Activated naive CD8-positive, alpha-beta T cell treated with anti-CD3 and anti-CD28 coated beads, Interleukin-2, amount 10 ng/mL, durations not matched to agents 7 days and 5 days (primary cell): ENCODE measurements at places on chromosomes 12 and 14. TPM values are rescaled to one million over a fixed set of nuclear protein-coding genes. Genes with fewer than 3 reads are reported as not detected.

Gene PPP1R1A
- not detected for total RNA-seq

- peaks cover 7% of the 10 kb centered on the region for H3K36me3 ChIP-seq
- H3K27me3 ChIP-seq = peaks cover 32% of the 10 kb centered on the region
- no peak overlapping the region for H3K27ac ChIP-seq
Observed at GRCh38 chr14:34003082-34003668, 52.3 kb upstream of the EGLN3 start.

GRCh38 chr12:1622406-1622805 is 6.6 kb upstream of the WNT5B start:
- H3K27ac ChIP-seq = no peak overlapping the region
- H3K4me3 ChIP-seq = no peak overlapping the region
- peaks cover 20% of the 10 kb centered on the region for H3K27me3 ChIP-seq
- H3K36me3 ChIP-seq = no peaks in the 10 kb centered on the region

GRCh38 chr12:105559310-105559709 is 228.8 kb downstream of the C12orf75 start:
- no peak for DNase-seq
- H3K27me3 ChIP-seq = peaks cover 6% of the 10 kb centered on the region
- no peak overlapping the region for H3K27ac ChIP-seq
- H3K36me3 ChIP-seq = no peaks in the 10 kb centered on the region

Gene PRH2
- not detected for total RNA-seq

DNA sequence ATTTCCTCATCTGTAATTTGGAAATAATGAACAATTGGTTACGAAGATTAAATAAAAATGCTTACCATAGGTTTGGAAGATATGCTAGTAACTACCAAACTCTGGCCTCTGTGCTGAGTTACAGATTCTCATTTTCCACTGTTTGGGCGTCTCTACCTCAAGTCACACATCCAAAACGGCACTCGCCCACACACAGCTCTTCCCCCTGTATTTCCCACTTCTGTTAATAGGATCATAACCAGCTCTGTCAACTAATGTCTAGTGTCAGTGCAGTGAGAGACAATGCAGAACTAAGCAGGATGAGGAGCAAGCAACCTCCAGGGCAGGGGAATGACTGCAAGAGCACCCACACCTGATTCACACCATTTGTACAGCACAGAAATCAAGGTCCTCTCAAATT is 10.9 kb upstream of the SYCP3 start:
- H3K36me3 ChIP-seq = peaks cover 18% of the 10 kb centered on the region
- DNase-seq = no peak
- peaks cover 1% of the 10 kb centered on the region for H3K4me1 ChIP-seq
- no peak overlapping the region for H3K27ac ChIP-seq
- no peaks in the 10 kb centered on the region for H3K27me3 ChIP-seq

GRCh38 chr14:31124197-31124596 is 83.4 kb downstream of the HECTD1 start:
- H3K27me3 ChIP-seq = no peaks in the 10 kb centered on the region
- H3K27ac ChIP-seq = peak overlapping the region; percentile 83
- peak overlapping the region; percentile 64 for H3K4me3 ChIP-seq
- DNase-seq = no peak
- H3K4me1 ChIP-seq = peaks cover 28% of the 10 kb centered on the region

- no peak overlapping the region for H3K27ac ChIP-seq
- peaks cover 26% of the 10 kb centered on the region for H3K4me1 ChIP-seq
Observed at GRCh38 chr14:101600891-101601605, 39.8 kb downstream of the DIO3 start.

Gene COL2A1
- total RNA-seq = not detected

DNA sequence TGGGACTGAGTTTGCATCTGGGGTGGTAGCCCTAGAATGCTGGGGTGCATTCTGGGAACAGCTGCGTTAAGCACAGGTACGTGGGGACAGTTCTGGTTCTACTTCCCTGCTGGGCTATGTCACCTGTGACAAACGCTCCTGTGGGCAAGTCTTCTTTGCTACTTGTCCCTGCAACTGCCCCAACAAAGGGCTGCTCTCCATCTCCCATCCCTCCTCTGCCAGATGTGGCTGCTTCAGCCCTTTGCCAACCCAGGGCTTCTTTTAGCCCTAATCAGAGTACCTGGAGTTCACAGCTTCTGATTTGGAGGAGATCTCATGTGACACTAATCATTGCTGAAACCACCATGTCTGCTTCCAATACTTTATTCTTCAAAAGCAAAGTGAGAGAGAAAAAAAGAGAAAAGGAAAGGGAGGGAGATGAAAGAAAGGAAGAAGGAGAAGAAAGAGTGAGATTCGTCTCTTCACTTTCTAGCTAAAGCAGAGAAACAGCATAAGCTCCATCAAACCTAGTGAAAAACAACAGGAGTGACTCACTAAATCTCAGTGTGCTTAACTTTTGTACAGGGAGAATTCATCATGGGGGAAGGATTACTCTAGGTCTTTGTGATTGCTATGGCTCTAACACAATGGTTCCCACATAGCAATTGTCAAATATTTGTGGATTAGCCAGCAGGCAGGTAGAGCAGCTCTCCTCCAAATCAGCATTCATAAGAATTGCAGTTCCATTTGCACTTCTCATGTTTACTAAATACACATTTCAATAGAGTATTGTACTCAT is 174.8 kb downstream of the LRIG3 start:
- no peak overlapping the region for H3K27ac ChIP-seq
- DNase-seq = no peak
- H3K36me3 ChIP-seq = no peaks in the 10 kb centered on the region
- no peak overlapping the region for H3K4me3 ChIP-seq
- H3K4me1 ChIP-seq = no peaks in the 10 kb centered on the region

Gene ACSM4
- not detected for total RNA-seq

Gene CLEC12A
- 5.2 TPM for total RNA-seq

GRCh38 chr12:116338064-116338846 is 60.8 kb upstream of the MED13L start:
- DNase-seq = no peak
- no peaks in the 10 kb centered on the region for H3K36me3 ChIP-seq
- H3K4me1 ChIP-seq = no peaks in the 10 kb centered on the region
- no peaks in the 10 kb centered on the region for H3K27me3 ChIP-seq
- no peak overlapping the region for H3K27ac ChIP-seq

GRCh38 chr12:22299294-22299912 is 35.1 kb downstream of the ST8SIA1 start:
- H3K36me3 ChIP-seq = peaks cover 2% of the 10 kb centered on the region
- H3K27ac ChIP-seq = no peak overlapping the region
- no peaks in the 10 kb centered on the region for H3K4me1 ChIP-seq
- H3K27me3 ChIP-seq = peaks cover 1% of the 10 kb centered on the region
- DNase-seq = no peak

Gene REP15
- not detected for total RNA-seq

DNA sequence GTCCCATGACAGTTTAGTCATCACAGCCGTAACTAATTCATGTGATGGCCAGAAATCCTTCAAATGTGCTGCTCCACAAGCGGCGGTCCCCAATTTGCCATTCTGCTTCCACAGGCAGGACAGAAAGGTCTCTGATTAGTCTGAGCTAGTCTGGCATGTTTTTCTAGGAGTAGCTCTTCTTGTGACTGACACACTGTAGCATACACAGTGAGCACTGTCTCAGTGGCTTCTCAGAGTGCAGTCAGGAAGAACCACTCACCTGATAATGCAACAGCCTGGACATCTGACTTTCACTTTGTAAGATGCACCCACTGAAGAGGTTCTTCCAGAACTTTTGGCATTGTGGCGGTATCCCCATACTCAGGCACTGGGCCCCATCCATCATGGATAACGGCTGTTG is 1266.2 kb downstream of the TMEM121 start:
- DNase-seq = no peak

DNA sequence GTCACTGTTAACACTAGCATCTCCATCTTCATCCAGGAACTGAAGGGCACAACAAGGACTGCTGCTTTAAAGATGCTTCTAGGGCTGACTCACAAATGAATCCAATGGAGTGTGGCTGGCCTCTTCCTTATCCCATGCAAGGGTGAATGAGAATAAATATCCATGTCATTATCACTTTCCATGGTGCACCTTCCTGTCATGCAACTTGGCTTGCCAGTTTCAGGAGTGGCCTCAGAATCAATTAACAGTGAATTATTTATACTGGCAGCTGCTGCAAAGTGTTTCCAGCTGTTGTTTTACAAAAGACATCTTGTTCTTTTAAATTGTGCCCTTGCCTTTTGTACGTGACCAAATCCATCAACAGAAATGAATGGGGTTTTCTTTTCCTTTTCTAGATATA is 499.3 kb upstream of the TMEM132C start:
- no peaks in the 10 kb centered on the region for H3K27me3 ChIP-seq
- H3K36me3 ChIP-seq = no peaks in the 10 kb centered on the region
- no peak for DNase-seq
- no peak overlapping the region for H3K4me3 ChIP-seq
- no peak overlapping the region for H3K27ac ChIP-seq

- no peak for DNase-seq
- H3K27ac ChIP-seq = no peak overlapping the region
- H3K36me3 ChIP-seq = peaks cover 7% of the 10 kb centered on the region
- H3K4me1 ChIP-seq = peaks cover 7% of the 10 kb centered on the region
- H3K4me3 ChIP-seq = no peak overlapping the region
Observed at GRCh38 chr12:47554046-47554653, 151.7 kb downstream of the RPAP3 start.

DNA sequence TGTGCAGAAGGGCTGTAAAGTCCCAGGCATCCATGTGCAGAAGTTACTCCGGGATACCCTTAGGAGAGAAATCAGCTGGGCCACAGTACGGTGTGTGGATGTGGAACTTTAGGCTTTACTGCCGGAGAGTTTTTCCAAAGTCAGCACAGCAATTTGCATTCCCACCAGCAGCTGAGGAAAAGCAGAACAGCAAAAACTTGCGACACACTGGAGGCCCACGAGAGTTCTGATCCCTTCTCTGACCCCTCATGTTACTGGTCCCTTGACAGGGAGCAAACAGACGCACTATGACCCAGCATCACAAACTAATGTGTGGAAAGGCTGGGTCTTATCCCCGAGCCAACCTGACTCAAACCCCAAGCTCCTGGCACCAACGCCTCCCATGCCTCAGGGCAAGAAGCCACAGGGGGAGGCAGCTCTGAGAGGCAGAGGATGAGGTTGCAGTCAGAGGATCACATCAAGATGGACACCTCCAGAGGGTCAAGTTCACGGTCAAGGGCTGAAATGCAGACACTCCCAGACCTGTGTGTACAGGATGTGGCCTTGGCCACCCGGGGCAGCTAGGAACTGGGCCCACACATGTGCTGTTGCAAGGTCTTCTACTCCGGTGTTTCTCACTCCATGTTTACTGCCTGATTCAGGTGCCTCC is 38.6 kb downstream of the CCDC88C start:
- peaks cover 19% of the 10 kb centered on the region for H3K36me3 ChIP-seq
- no peaks in the 10 kb centered on the region for H3K27me3 ChIP-seq
- H3K27ac ChIP-seq = peak overlapping the region; percentile 35
- H3K4me1 ChIP-seq = peaks cover 86% of the 10 kb centered on the region

DNA sequence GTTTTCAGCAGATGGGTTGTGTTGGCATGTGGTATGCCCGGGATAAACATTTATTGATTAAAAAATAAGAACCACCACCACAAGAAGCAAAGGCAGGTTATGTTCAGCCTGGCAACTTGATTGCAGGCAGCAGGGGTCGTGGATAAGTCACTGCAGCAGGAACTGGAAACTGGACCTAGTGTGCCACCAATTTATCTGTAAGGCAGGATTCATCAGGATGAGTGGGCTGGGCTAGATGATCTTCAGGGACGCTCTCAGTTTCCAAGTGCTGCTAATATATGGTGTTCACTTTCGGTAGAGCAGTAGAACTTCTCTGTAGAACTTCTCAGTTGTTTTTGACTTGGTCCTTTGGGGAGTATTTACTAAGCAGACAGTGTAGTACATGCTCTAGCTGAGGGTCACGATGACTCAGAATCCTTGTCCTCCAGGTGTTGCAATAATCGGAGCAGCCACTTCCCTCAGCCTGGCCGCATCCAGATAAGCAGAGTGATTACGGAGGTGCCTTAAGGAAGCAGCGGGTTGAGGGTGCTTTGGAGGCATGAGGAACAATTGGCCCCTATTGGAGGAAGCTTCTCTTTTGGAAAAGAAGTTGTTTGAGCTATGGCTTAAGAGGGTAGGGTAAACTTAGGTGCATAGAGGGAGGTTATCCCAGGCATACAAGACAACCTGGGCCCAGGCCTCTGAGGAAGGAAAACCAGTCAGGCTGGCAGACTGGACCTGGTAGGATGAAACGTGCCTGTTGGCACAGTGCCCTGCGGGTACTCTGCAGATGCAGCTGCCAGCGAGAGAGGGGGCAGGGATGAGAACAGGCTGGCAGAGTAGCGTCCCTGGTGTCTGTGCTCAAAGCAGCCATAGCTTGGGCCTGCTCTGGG is 104.0 kb downstream of the GPR135 start:
- H3K27ac ChIP-seq = no peak overlapping the region
- no peak overlapping the region for H3K4me3 ChIP-seq
- no peaks in the 10 kb centered on the region for H3K27me3 ChIP-seq

DNA sequence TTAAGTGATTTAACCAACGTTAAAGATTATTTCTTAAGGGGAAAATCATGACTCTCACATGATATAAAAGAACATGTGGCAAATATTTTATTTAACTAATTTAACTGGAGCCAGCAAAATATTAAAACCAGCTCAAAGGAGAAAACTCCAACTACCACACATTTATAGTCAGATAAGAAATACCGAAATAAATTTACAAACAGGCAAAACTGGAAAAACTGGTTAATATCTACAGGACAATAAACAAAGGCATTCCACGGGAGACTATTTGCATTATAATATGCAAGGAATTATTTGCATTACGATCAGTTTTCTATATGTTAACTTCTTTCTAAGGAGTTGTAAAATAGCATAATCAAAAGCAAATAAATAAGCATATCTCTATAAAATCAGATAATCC is 13.8 kb upstream of the BCL2L14 start:
- no peak overlapping the region for H3K4me3 ChIP-seq
- peaks cover 6% of the 10 kb centered on the region for H3K27me3 ChIP-seq
- H3K4me1 ChIP-seq = no peaks in the 10 kb centered on the region
- H3K27ac ChIP-seq = no peak overlapping the region
- no peaks in the 10 kb centered on the region for H3K36me3 ChIP-seq
- DNase-seq = no peak

DNA sequence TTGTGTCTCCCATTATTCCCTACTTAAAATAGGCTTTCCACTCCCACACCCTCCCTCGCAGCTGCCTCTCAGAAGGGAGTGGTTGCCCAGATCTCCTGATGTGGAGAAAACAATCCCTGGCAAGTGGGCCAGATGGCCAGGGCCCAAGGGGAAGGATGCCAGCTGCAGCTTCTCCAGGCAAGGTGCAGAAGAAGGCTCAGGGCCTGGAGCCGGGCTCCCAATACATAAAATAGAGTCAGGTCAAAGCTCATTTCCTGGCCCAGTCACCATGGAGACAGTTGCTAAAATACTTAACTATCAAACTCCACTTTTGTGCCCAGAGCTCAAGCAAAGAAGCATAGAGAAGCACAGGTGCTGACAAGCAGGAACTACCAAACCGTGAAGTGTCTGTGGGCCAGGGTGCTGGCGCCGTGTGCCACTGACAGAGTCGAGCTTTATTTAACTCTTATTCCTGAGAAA is 45.7 kb upstream of the ITPR2 start:
- peaks cover 4% of the 10 kb centered on the region for H3K27me3 ChIP-seq
- no peak overlapping the region for H3K4me3 ChIP-seq
- H3K36me3 ChIP-seq = no peaks in the 10 kb centered on the region
- peaks cover 2% of the 10 kb centered on the region for H3K4me1 ChIP-seq
